Esophagus mucosa (tissue), 1 donor: ENCODE measurements at places on chromosomes 11 and 22. TPM values are rescaled to one million over a fixed set of nuclear protein-coding genes. Genes with fewer than 3 reads are reported as not detected.

GRCh38 chr11:73288192-73288872 is 16.2 kb downstream of the P2RY6 start:
- no peak for ATAC-seq

DNA sequence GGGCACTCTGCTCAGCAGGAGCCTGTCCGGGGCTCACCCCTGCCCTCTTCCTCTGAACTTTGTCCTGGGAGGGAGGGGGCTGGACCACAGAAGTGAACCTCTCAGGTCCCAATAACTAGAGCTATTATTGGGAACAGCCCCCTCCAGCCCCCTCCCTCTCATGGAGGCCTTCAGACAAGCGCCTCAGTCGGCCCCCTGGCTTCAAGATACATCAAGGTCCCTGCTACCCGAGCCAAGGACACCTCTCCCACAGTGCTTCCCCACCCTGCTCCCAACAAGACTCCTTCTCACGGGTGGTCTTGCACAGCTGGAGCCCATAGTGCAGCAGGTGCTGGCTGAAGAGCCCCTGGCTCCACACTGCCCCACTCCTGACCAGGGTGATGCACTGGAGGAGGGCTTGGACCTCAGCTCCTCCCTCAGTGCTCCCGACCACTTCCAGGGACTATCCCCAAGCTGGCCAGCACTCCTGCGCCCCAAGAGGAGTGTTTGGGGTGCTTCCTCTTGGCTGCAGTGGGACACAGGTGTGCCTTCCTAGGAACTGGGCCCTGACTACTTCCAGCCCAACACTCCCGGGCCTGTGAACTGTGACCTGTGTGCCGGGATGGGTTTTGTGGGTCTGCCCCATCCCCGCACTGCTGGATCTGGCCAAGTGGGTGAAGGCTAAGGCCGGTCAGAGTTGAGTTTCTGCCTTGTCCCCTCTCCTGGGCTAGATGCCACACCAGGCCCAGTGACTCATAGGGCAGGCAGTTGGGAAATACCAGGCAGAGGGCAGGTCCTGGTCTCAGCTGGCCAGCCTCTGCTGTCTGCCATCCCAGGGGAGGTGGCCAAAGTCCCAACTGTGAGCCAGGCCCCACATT is 2.2 kb downstream of the PNPLA2 start:
- ATAC-seq = peak; percentile 27

DNA sequence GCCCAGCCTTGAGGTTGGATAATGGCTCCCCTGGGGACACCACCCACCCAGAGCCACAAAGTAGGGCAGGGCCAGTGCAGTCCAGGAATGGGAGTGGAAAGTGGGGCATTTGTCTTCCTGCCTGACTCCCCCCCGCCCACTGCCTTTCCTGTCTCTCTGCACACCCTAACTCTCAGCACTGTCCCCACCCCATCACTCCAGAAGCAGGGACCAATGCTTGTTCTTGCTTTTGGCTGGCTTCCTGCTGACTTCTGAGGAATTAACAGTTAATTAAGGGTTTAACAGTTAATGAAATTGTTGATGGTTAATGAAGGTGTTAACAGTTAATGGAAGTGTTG is 4.7 kb downstream of the PITPNM1 start:
- ATAC-seq = no peak

GRCh38 chr11:126394036-126394435 is 38.5 kb downstream of the ST3GAL4 start:
- ATAC-seq = no peak

GRCh38 chr11:32809313-32809712 is 14.9 kb upstream of the CCDC73 start:
- peak; percentile 92 for ATAC-seq

DNA sequence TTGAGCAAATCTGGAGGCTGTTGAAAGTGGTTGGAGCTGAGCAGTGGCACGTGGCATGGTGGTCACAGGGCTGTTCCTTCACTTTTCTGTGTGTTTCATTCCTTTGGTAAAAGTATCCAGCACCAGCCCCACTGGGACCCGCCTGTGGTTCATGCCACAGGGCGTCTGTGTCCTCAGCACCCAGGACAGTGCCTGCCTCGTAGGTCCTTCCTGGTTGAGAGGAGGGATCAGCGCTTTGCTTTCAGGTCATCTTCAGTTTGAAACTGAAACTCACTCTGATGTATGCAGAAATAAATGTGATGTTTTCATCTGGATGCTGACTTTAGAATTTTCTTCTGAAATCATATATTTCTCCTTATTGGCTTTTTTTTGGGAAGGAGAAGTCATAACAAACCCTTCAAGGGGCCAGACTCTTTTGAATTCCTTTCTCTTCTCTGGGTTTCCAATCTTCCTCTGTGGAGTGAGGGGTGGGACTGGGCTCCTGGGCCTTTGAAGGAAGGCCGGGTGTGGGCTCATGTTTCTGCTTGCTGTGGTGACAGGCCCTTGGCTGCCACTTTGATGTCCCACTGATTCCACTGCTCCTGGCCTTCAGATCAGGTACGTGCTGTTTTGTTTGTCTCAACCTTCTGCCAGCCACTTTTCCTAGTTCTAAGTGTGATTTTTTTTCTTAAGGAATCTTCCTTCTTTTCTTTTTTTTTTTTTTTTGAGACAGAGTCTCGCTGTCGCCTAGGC is 26.2 kb downstream of the TBC1D22A start:
- ATAC-seq = no peak

DNA sequence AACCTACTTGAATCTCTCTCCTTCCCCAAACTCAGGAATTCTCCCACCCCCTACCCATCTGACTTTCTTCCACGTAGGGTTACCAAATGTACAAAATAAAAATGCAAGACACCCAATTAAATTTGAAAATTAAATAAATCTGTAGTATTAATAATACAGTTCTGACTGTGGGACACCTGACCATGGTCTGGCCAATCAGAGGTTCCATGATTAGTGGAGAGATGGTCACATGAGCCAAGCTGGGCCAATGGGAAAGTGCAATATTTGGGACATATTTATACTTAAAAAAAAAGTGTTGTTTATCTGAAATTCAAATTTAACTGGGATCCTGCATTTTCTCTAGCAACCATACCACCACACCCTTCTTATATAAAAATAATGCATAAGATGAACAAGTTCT is 29.8 kb upstream of the ASPHD2 start:
- no peak for ATAC-seq

DNA sequence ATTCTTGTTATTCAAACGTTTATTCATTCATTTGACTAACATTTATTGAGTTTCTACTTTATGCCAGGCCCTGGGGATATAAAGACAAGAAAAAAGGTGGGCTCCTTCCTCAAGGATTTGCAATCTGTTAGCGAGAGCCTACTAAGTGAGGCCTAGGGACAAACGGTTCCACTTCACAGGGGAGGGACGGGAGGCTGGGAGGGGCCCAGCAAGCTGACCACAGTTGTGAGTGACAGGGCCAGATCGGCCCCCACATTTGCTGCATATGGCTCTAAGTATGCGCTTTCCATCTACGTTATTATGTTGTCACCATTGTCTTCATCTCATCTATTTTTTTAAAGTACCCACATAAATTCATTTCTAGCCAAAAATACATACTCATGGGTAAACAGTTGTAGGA is 271.1 kb downstream of the BUD13 start:
- no peak for ATAC-seq

DNA sequence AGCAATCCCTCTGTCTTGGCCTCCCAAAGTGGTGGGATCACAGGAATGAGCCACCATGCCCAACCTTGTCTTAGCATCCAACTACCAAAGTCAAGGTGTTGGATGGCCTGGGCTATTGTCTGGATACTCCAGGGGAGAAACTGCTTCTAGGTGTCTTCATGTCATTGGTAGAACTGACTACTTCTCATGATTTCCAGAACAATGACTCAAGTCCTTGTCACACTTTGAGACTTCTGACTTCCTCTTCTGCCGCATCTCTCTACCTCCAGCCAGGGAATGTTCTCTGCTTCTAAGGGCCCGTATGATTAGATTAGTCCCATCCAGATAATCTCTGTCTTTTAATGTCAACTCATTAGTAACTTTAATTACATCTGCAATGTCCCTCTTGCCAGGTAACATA is 30.6 kb downstream of the APOL6 start:
- no peak for ATAC-seq

DNA sequence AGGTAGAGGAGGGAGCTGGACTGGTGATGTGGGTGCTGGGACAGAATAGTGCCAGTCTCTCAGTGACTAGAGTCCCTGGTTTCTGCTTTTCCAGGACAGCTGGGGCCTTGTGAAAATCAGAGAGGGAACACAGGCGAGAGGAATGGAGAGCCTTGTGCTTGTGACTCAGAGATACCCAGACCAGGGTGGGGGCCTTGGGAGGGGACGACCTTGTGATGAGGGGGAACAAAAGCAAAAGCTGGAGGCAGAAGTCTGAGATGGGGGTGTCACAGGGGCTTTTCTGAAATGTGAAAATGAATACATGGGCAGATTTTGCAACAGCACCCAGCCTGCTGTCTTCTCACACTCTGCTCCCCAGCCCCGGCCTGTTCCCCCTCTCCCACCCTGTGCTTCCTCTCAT is 3.4 kb upstream of the NR1H3 start:
- ATAC-seq = no peak

DNA sequence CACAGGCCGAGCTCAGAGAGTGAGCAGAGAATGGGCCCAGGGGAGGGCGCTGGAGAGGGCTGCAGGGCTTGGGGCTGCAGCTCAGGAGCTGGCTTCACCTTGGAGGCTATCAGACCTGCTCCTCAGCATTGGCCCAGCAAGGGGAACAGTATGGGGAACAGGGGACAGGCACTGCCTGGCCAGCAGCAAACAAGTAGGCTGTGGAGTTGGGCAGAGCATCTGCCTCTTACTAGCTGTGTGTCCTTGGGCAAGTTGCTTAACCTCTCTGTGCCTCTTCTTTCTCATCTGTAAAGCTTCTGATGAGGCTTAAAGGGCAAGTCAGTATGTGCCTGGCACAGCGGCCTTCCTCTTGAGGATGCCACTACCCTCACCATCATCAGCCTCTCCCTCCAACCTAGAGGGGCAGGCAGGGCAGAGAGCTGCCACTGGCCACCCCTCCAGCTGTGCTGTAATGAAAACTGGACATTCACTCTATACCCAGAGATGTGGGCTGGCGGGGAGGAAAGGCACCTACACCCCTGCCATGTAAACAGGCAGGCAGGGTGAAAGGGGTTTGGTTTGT is 7.5 kb upstream of the CDKN1C start:
- peak; percentile 37 for ATAC-seq

GRCh38 chr11:108825381-108825780 is 160.5 kb downstream of the DDX10 start:
- no peak for ATAC-seq

The KCNJ1 gene
- not detected for total RNA-seq

The OSBPL5 gene
- total RNA-seq = 13.4 TPM

The ARHGAP42 gene
- total RNA-seq = 4.0 TPM

The DHCR7 gene
- 130 TPM for total RNA-seq

The GRM5 gene
- not detected for total RNA-seq
